ENCODE measurements at places on chromosomes 11 and 22.

DNA sequence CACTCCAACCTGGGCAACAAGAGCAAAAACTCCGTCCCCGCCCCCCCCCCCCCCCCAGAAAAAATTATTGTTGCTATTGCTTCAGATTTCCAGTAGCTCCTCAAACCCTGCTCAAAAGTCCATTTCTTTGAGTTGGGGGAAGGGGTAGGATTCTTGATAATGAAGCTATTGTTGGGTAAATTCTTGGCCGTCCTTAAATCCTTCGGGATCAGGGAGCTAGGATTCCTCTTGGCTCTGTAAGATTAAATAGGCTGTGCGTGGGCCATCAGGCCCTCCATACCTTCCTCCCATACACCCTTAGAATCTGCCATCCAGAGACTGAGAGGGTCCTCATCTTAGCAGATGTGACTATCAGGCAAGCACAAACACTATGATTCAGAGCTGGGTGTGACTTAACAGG is 16.4 kb downstream of the YWHAH start:
- no peak for DNase-seq

DNA sequence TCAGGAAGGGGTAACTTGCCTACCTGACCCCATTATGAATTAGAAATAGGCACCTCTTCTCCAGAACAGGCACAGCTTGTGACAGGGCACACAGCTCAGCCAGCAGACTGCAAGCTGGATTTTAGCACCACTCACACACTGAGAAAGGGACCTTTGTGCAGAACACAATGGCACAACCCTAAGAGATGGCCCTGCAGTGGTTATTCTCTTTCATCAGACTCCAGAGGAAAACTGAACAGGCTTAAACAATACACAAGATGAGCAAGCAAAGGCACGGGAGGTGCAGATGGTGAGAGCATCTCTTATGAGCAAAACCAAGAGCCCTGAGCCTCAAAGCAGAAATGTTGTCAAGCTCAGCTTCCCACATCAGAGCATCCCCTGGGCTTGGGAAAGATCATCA is 93.8 kb upstream of the LRRC55 start:
- DNase-seq = no peak

GRCh38 chr22:37703906-37704305 is 7.1 kb downstream of the TRIOBP start:
- DNase-seq = no peak

- no peak for DNase-seq
These were observed 8.5 kb downstream of the RNH1 start for GRCh38 chr11:498297-499181.

DNA sequence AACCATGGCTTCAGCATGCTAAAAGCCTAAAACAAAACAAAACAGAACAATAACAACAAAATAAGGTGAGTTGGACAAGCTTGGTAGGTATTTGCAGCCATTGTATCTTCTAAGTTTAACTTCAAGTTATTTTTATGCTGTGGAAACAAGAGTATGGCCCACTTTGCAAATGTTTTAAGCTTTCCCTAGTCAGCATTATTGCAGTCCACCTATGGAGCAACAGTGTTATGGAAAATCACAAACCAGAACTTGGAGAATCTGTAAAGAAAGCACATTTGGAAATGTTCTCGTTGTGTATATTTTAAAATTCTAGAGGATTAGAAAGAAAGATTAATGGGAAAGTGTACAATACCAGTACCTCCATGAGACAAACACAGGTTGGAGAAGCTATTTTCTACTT is 7.4 kb upstream of the SLC5A12 start:
- no peak for DNase-seq

GRCh38 chr11:110279881-110280280 is 16.5 kb downstream of the RDX start:
- DNase-seq = no peak

- peak; percentile 96 for DNase-seq
These were observed 5.3 kb upstream of the MALAT1 start for GRCh38 chr11:65493367-65494176.

DNA sequence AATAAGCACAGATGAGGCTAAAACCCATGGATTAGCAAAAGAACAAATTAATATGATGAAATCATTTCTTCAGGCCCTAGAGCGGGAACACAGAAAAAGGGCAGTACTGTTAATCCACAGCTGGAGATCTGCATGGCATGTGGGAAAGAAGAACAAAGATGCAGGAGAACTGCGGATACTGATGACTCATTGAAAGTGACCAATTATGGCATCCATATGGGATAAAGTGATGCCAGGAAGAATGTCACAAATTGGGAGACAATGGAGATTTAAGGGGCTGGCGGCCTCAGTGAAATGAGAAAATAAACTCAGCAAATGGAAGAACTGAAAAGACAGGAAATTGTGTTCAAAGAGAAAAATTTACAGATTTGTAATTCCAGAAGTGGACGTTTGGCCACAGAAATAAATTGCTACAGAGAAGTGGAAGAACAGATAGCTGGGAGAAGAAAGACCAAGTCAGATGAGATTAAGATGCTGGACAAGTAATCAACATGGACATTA is 39.4 kb downstream of the SIK3 start:
- DNase-seq = no peak

Data from choroid plexus epithelial cell (primary cell).